ENCODE measurements at places on chromosomes 1 and 21. TPM values are rescaled to one million over a fixed set of nuclear protein-coding genes. Genes with fewer than 3 reads are reported as not detected.

The S100A7 gene
- not detected for total RNA-seq

The BRINP3 gene
- not detected for total RNA-seq

The PRPF38A gene
- 10.3 TPM for total RNA-seq

The CSF3R gene
- 23.7 TPM for total RNA-seq

The TMEM125 gene
- total RNA-seq: 1.0 TPM

The TNFRSF18 gene
- total RNA-seq: not detected

The DFFB gene
- total RNA-seq: 4.2 TPM

The ZBTB18 gene
- 18.3 TPM for total RNA-seq

The HTR1D gene
- not detected for total RNA-seq

The TRABD2B gene
- 2.6 TPM for total RNA-seq

The HSF2BP gene
- 0.14 TPM for total RNA-seq

The EDN2 gene
- total RNA-seq: not detected

The CLEC20A gene
- not detected for total RNA-seq

The CTBS gene
- total RNA-seq: 8.5 TPM

The RGS5 gene
- 12.7 TPM for total RNA-seq

The TLR5 gene
- 0.93 TPM for total RNA-seq

The INSRR gene
- not detected for total RNA-seq

The DCST1 gene
- not detected for total RNA-seq

The CR1L gene
- total RNA-seq: 30.9 TPM

The ALPL gene
- 3.3 TPM for total RNA-seq

The FTCD gene
- total RNA-seq: 178 TPM

The ORC1 gene
- total RNA-seq: 0.33 TPM

The HMCN1 gene
- total RNA-seq: 6.8 TPM

The MARCKSL1 gene
- total RNA-seq: 13.0 TPM

The CD1D gene
- 1.1 TPM for total RNA-seq

The CD2 gene
- total RNA-seq: 1.1 TPM

The SLC25A34 gene
- 0.79 TPM for total RNA-seq

The LYSMD1 gene
- 4.4 TPM for total RNA-seq

The MANEAL gene
- 1.0 TPM for total RNA-seq

The HSD11B1 gene
- total RNA-seq: 0.09 TPM

The IGFN1 gene
- total RNA-seq: 0.08 TPM

The RCSD1 gene
- 8.3 TPM for total RNA-seq

The AVPR1B gene
- total RNA-seq: not detected

The PFKL gene
- 83.9 TPM for total RNA-seq

The SH2D2A gene
- 0.17 TPM for total RNA-seq

The CRNN gene
- total RNA-seq: 0.05 TPM

The AZIN2 gene
- 2.6 TPM for total RNA-seq

The TRIM45 gene
- total RNA-seq: 1.5 TPM

The FCRL1 gene
- 0.84 TPM for total RNA-seq

The C1orf141 gene
- total RNA-seq: not detected
